ENCODE measurements at places on chromosomes 5 and 9. TPM values are rescaled to one million over a fixed set of nuclear protein-coding genes. Genes with fewer than 3 reads are reported as not detected.

C1QTNF3 gene
- total RNA-seq, result 30.4 TPM

PCDHA9 gene
- 42.6 TPM for total RNA-seq

MLANA gene
- not detected for total RNA-seq

CCIN gene
- total RNA-seq, result not detected

ANXA2R gene
- total RNA-seq, result 2.5 TPM

AFAP1L1 gene
- total RNA-seq, result 5.9 TPM

ADGRD2 gene
- not detected for total RNA-seq

TYRP1 gene
- total RNA-seq, result 0.31 TPM

SCGB3A2 gene
- total RNA-seq, result not detected

WDR38 gene
- not detected for total RNA-seq

LAMC3 gene
- 2.2 TPM for total RNA-seq

PLK2 gene
- 546 TPM for total RNA-seq

THBS4 gene
- total RNA-seq, result 3.4 TPM
